ACHN (cell line): ENCODE measurements at places on chromosomes 7 and 10.

DNA sequence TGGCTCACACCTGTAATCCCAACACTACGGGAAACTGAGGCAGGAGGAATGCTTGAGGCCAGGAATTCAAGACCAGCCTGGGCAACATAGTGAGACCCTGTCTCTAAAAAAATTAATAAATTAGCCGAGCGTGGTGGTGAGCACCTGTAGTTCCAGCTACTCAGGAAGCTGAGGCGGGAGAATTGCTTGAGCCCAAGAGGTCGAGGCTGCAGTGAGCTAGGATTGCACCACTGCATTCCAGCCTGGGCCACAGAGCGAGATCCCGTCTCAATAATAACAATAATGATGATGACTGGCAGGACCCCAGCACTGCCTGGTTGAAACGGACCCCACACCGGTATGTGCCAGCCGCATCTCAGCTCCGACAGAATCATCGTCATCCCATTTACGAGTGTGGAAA lies 93.0 kb downstream of the ELFN1 start:
- DNase-seq: no peak

DNA sequence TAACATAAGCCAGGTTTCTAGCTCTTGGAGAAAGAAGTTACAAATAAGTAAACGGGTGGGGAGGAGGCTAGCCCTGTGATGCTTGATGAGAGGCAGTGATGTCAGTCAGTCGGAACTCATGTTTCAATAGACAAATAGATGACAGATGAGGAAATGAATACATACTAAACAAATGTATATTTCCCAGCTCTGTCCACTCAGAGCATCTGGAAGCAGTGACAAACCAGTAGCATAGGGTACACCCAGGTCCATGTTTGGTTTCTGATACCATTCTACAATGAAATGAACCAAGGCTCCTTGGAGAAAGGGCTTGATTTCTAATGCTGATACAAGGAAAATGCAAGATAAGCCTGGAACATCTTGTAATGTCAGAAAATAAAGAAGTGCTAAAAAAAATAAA lies 30.6 kb downstream of the PODXL start:
- DNase-seq: no peak

GRCh38 chr7:35251606-35252310 lies 2.1 kb downstream of the TBX20 start:
- DNase-seq: no peak

GRCh38 chr7:22137466-22137865 lies 191.8 kb upstream of the CDCA7L start:
- DNase-seq: no peak

DNA sequence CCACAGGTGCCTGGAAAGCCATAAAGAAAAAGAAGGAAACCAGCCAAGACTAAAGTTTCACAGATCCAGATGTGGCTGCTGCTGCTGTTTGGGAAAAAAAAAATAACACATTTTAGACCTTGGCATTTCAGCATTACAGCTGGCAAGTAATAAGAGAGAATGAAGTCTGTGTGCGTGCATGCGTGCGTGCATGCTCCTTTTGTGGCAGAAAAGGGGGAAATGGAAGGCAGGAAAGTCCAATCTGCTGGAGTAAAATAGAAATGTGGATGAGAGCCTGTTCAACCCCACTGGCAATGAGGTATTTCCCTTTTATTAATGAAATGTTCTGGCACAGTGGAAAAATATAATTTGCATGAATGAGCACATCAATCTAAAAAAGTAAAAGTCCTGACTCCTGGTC lies 137.0 kb upstream of the SEMA3A start:
- no peak for DNase-seq

GRCh38 chr7:128167042-128167701 lies 73.9 kb upstream of the LEP start:
- DNase-seq: peak; percentile 90

DNA sequence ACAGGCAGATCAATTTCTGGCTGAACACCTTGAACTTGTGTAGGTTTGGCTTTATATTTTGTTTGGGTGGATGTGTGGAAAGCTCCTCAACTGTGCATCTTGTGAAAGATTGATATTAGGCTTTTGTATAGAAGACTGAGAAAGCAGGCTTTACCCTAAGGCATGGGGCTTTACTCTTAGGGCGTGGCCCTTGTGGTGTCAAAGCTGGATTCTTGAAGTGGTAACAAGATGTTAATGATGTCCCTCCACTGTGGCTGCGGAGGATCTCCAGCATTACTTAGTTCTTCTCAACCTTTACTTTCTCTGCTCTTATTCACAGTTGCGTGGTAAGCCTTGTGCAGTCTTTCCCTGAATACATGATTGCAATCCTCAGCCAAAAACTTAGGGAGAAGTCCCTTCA lies 54.1 kb upstream of the HECTD2 start:
- DNase-seq: no peak

- DNase-seq: peak; percentile 46
Observed at GRCh38 chr10:100303724-100304319, 17.3 kb upstream of the BLOC1S2 start.

- DNase-seq: no peak
Observed at GRCh38 chr7:25075459-25075858, 49.6 kb downstream of the CYCS start.

- peak; percentile 63 for DNase-seq
Observed at GRCh38 chr10:28592953-28593352, 60.0 kb downstream of the WAC start.

- DNase-seq: no peak
Observed at GRCh38 chr7:48628793-48629349, 295.5 kb upstream of the CDC14C start.

- DNase-seq: no peak
Observed at GRCh38 chr7:42226354-42226941, 10.6 kb downstream of the GLI3 start.

- DNase-seq: no peak
Observed at GRCh38 chr7:53191191-53191695, 155.8 kb downstream of the POM121L12 start.
